ENCODE measurements at places on chromosomes 6 and 20. TPM values are rescaled to one million over a fixed set of nuclear protein-coding genes. Genes with fewer than 3 reads are reported as not detected.

DNA sequence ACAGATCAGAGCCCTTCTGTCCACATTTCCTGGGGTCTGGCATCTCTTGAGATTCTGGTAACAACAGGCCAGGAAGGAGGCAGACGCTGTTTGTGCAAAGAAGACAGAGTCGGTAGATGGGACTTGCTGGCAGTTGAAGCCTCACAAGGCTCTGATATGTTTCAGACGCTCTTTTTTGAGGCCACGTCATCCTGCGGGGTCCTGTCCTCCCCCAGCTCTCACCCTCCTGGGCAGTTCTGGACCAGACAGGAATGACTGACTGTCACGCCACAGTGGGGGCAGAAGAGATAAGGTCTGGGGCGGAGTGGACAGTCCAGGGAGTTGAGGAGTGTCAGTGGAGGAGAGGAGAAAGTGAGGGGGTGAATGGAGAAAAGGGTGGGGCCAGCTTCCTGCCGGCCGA lies 87.1 kb upstream of the SULF2 start:
- no peak overlapping the region for H3K4me3 ChIP-seq
- no peak overlapping the region for H3K27ac ChIP-seq
- DNase-seq, result no peak
- H3K27me3 ChIP-seq, result no peaks in the 10 kb centered on the region
- H3K36me3 ChIP-seq, result no peaks in the 10 kb centered on the region

DNA sequence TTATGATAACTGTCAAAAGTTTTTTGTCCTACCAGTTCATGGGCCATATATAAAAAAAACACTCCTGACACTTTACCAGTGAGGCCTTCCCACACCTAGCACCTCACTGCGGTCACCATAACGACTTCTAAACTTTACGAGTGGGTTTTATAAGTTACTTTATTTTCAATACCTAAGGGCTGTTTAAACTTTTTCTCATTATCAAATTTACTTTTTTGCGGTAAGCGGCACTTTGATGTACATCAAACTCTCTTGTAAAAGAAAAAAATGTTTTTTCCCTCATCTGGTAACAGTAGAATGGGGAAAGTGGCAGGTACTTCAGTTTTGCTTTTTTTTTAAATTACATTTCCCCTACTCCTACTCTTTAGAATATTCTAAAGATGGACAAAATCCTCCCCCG lies 36.2 kb downstream of the FYN start:
- peaks cover 16% of the 10 kb centered on the region for H3K4me1 ChIP-seq
- H3K4me3 ChIP-seq, result no peak overlapping the region
- H3K36me3 ChIP-seq, result no peaks in the 10 kb centered on the region
- H3K27ac ChIP-seq, result no peak overlapping the region
- no peak for DNase-seq
- H3K27me3 ChIP-seq, result no peaks in the 10 kb centered on the region

Gene BANF2
- total RNA-seq, result not detected

- no peaks in the 10 kb centered on the region for H3K27me3 ChIP-seq
- no peaks in the 10 kb centered on the region for H3K36me3 ChIP-seq
- no peak for DNase-seq
- H3K4me1 ChIP-seq, result no peaks in the 10 kb centered on the region
- no peak overlapping the region for H3K27ac ChIP-seq
Measured at GRCh38 chr20:31476643-31477215, 1.6 kb downstream of the REM1 start.

GRCh38 chr20:47642624-47643023 lies 140.9 kb downstream of the NCOA3 start:
- peaks cover 31% of the 10 kb centered on the region for H3K36me3 ChIP-seq
- no peak for DNase-seq
- H3K27me3 ChIP-seq, result no peaks in the 10 kb centered on the region
- no peak overlapping the region for H3K27ac ChIP-seq
- no peaks in the 10 kb centered on the region for H3K4me1 ChIP-seq

Gene VWA7
- total RNA-seq, result 14.2 TPM

DNA sequence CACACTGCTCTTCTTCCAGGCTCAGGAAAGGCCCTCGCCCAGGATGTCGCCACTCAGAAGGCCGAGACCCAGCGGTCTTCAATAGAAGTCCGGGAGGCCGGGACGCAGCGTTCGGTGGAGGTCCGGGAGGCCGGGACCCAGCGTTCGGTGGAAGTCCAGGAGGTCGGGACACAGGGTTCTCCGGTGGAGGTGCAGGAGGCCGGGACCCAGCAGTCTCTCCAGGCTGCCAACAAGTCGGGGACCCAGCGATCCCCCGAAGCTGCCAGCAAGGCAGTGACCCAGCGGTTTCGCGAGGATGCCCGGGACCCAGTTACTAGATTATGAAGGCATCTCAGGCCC lies 1.0 kb downstream of the KHDC3L start:
- no peak for DNase-seq
- H3K4me1 ChIP-seq, result no peaks in the 10 kb centered on the region
- H3K36me3 ChIP-seq, result no peaks in the 10 kb centered on the region
- no peak overlapping the region for H3K4me3 ChIP-seq

Gene ECT2L
- 13.4 TPM for total RNA-seq

Gene HCRTR2
- not detected for total RNA-seq

Gene RBPJL
- not detected for total RNA-seq

Gene GPR31
- total RNA-seq, result not detected

GRCh38 chr6:34195726-34196115 lies 41.0 kb upstream of the HMGA1 start:
- DNase-seq, result no peak
- no peaks in the 10 kb centered on the region for H3K36me3 ChIP-seq
- no peaks in the 10 kb centered on the region for H3K4me1 ChIP-seq
- no peak overlapping the region for H3K4me3 ChIP-seq

DNA sequence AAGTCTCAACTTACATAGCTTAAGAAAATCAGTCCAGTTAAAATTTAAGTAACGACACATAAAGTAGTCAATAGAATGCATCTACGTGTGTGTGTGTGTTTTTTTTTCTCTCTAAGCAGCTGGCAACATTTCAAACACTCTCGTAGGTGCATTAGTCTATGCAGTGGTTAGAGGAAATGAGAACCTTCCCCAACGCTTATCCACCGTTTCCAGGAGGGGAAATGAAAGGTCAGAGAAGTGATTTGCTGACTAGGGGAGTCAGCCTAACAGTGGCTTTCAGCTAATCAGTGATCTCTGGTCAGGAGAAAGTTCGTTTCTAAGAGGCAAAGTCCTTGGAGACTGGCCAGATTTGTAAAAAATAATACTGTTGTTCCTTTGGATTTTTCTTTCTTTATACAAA lies 806.6 kb downstream of the C6orf118 start:
- no peaks in the 10 kb centered on the region for H3K4me1 ChIP-seq
- peak; percentile 32 for DNase-seq
- H3K36me3 ChIP-seq, result no peaks in the 10 kb centered on the region
- no peaks in the 10 kb centered on the region for H3K27me3 ChIP-seq
- H3K27ac ChIP-seq, result no peak overlapping the region

DNA sequence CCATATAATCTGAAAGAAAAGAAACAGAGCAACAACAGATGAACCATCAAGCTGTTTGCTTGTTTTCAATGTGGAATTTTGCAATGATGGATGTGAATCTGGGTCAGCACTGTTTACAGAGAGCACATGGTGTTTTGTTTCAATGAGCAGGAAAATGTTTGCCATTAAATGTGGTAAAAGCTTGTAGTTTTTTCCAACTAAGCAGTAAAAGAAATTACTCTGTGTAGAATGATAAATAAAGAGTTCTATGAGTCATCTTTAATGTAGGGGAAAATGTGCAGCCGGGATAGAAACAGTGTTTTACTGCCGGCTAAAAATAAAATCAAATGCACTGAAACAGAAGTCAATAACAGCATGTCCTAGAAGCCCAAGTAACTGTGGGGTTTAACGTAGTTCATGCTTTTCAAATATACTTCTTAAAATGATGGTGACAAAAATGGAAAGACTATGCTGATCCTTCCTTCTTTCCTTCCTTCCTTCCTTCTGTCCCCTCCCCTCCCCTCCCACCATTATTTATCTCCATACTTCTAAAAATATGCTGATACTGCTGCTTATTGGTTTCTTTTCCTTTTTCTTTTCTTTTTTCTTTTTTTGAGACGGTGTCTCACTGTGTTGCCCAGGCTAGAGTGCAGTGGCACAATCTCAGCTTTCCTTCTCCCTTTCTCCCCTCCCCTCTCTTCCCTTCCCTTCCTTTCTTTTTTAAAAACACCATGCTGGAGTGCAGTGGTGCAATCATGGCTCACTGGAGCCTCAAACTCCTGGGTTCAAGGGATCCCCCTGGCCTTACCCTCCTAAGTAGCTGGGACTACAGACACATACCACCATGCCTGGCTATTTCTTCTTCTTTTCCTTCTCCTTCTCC lies 6.3 kb upstream of the NAA20 start:
- H3K4me1 ChIP-seq, result peaks cover 22% of the 10 kb centered on the region
- DNase-seq, result peak; percentile 89
- H3K4me3 ChIP-seq, result no peak overlapping the region

DNA sequence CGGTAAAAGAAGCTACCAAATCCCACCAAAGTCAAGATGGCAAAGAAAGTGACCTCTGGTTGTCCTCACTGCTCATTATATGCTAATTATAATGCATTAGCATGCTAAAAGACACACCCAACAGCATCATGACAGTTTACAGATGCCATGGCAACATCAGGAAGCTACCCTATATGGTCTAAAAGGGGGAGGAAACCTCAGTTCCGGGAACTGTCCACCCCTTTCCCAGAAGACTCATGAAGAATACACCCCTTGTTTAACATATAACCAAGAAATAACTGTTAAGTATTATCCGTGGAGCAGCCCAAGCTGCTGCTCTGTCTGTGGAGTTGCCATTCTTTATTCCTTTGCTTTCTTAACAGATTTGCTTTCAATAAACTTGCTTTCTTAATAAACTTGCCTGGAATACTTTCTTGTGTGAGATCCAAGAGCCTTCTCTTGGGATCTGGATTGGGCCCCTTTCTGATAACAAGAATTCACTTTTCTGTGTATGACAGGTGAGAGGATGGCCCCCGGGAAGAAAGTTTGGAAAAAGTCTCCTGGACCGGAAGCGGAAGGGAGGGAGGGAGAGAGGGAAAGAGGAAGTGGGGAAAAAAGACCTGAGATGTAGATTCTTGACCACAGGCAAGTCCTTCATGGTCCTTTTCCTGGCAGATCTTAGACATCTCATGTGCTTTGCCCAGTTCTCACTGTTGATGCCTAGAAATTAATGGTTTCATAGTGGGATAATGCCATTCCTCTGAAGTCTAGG lies 146.7 kb upstream of the ID4 start:
- H3K4me1 ChIP-seq, result peaks cover 13% of the 10 kb centered on the region
- no peaks in the 10 kb centered on the region for H3K36me3 ChIP-seq
- peak; percentile 16 for DNase-seq
- no peak overlapping the region for H3K27ac ChIP-seq

- DNase-seq, result peak; percentile 65
- H3K4me3 ChIP-seq, result peak overlapping the region; percentile 39
- H3K36me3 ChIP-seq, result no peaks in the 10 kb centered on the region
Measured at GRCh38 chr6:56842686-56843475, 112.0 kb upstream of the BEND6 start.

Gene TAGAP
- total RNA-seq, result 7.9 TPM

Gene FUT9
- total RNA-seq, result 0.14 TPM

- no peak overlapping the region for H3K4me3 ChIP-seq
- no peaks in the 10 kb centered on the region for H3K4me1 ChIP-seq
- peaks cover 14% of the 10 kb centered on the region for H3K36me3 ChIP-seq
- no peaks in the 10 kb centered on the region for H3K27me3 ChIP-seq
- no peak overlapping the region for H3K27ac ChIP-seq
- no peak for DNase-seq
Measured at GRCh38 chr6:75830959-75831885, 82.2 kb downstream of the MYO6 start.

DNA sequence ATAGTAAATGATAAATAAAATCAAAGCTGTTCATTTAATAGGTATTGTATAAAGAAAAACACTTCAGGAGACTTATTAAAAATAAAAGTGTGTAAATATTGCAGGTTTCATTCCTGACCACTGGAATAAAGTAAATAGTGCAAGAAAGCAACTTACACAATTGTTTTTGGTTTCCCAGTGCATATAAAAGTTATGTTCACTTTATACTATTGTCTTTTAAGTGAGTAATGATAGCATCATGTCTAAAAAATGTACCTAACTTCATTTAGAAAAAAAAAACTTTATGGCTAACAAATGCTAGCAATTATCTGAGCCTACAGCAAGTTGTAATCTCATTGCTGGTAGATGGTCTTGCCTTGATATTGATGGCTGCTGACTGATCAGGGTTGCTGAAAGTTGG lies 726.6 kb upstream of the POU3F2 start:
- no peaks in the 10 kb centered on the region for H3K36me3 ChIP-seq
- H3K27ac ChIP-seq, result no peak overlapping the region
- H3K27me3 ChIP-seq, result no peaks in the 10 kb centered on the region
- no peaks in the 10 kb centered on the region for H3K4me1 ChIP-seq
- DNase-seq, result no peak
- no peak overlapping the region for H3K4me3 ChIP-seq

DNA sequence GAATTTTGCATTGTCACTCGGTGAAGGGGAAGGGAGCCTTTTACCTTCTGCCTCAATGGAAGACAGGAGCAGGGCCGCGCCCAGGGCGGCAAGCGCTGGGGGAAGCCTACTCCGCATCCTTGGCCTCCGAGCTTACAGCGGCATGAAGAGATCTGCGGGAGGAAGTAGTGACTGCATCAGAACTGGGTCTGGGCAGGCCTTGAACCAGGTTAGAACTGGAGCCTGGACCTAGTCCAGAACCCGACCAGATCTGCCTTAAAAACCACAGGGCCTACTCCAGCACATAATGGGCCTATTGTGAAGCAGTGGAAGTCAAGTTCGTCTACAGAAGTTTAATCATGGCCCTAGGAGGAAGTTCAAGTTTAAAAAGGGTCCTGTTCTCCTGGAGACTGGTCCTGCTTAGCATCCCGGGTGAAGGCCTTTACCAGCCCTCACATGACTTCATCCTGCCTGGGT lies 3.1 kb downstream of the COL12A1 start:
- H3K27ac ChIP-seq, result no peak overlapping the region
- H3K27me3 ChIP-seq, result no peaks in the 10 kb centered on the region
- peaks cover 6% of the 10 kb centered on the region for H3K4me1 ChIP-seq
- H3K36me3 ChIP-seq, result no peaks in the 10 kb centered on the region
- no peak overlapping the region for H3K4me3 ChIP-seq
- DNase-seq, result no peak

All from lung (tissue), 17 donors.